ENCODE measurements at places on chromosomes 2 and 18. TPM values are rescaled to one million over a fixed set of nuclear protein-coding genes. Genes with fewer than 3 reads are reported as not detected.
A peak's percentile ranks its signal among the peaks of the same experiment; 100 is the strongest.

DNA sequence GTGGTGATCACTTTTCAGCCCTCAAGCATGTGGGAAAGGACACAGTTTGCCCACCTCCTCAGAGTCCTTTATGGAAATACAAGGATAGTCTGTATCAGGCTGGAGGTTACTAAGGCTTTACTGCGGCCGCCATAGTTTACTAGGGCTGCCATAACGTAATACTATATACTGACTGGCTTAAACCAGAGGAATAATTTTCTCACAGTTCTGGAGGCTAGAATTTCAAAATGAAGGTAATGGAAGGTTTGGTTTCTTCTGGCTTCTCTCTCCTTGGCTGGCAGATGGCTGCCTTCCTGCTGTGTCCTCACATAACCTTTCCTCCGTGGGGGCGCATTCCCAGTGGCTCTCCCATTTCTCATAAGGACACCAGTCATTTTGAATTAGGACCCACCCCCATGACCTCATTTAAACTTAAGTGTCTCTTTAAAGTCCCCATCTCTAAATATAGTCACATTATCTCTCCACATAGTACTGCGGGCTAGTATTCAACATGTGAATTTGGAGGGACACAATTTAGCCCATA is 12.5 kb upstream of the ATIC start:
- DNase-seq = no peak

DNA sequence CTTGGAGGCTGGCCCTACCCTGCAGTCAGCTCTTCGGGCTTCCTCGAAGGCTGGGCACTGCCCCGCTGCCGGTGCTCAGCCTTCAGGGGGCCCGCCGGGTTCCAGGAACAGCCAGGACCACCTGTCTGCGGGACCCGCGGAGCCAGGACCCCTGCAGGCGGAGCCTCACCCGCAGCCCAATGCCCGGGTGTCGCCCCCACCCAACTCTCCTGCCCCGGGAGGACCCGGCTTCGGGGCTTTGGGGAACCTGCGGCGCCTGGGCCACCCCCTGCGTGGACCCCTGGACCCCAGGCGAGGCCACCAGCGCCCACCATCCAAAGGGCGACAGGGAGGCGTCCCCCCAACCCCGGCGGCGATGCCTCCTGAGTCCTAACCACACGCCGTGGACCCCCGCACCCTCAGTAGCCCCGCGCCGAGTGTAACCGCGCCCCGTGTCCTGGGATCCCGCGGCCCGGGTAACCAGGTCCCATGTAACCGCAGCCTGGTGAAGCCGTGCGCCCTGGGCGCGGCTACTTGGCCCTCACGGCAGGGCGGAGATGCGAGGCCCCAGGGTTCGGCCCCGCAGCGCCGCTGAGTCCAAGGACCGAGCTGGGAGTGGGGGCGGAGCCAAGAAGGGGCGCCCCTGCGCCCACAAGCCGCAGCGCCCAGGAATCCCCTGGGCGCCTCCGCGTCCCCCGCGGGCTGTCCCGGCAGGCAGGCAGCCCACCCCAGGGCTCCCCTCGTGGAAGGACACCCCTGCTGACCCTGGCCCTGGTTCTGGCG is 11.0 kb upstream of the UBE2F start:
- no peak for DNase-seq

GRCh38 chr2:84796798-84797197 is 84.1 kb downstream of the TRABD2A start:
- no peak for DNase-seq

- no peak for DNase-seq
Observed at GRCh38 chr2:197813093-197813787, 8.8 kb downstream of the PLCL1 start.

Gene HOXD1
- not detected for polyA plus RNA-seq

GRCh38 chr18:48669180-48669675 is 130.4 kb downstream of the CTIF start:
- DNase-seq = no peak

DNA sequence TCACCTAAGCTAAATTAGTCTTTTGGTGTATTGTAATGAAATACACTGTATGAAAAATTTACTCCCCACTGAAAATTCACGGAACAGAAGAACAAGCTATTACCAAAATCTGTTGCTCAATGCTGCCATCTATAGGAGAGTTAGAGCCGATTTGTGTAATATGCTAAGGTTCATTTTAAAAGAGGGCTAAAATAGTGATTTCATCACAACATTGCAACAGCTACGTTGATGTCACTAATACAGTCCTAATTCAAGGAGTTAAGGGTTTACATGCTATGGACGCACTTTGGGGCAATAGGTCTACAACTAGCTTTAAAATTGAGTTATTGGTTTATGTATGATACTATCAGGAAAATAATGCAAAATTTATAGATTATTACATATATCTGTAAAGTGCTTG is 3.0 kb upstream of the IRS1 start:
- DNase-seq = no peak

DNA sequence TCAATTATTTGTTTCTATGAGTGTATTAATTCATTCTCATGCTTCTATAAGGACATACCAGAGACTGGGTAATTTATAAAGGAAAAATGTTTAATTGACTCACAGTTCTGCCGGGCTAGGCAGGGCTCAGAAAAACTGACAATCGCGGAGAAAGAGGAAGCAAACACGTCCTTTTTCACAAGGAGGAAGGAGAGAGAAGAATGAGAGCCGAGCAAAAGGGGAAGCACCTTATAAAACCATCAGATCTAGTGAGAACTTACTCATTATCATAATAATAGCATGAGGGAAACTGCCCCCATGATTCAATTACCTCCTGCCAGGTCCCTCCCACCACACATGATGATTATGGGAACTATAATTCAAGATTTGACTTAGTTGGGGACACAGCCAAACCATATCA is 294.0 kb downstream of the DSC3 start:
- no peak for DNase-seq

DNA sequence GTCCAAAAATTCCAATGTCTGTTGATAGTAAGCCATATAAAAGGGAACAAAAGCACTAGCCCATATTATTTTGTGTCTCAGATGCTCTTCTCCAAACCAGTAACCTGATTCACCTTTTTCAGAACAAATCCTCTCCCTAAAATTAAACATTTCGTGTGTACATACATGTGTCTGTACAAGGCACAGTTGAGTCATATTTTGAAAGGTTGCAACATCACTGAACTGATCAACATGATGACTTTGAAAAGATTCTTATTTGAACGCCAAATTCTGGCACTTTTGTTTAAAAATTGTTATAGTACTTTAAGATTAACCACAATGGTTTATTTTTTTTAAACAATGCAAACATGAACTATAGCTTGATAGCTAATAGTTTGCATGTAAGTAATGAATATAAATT is 102.5 kb downstream of the RIT2 start:
- DNase-seq = no peak

- no peak for DNase-seq
Observed at GRCh38 chr18:32730068-32730467, 42.8 kb downstream of the KLHL14 start.

Gene UGT1A4
- not detected for polyA plus RNA-seq

Gene ANKRD39
- 3.8 TPM for polyA plus RNA-seq

- DNase-seq = no peak
Observed at GRCh38 chr2:85702172-85702571, 8.0 kb downstream of the GNLY start.

DNA sequence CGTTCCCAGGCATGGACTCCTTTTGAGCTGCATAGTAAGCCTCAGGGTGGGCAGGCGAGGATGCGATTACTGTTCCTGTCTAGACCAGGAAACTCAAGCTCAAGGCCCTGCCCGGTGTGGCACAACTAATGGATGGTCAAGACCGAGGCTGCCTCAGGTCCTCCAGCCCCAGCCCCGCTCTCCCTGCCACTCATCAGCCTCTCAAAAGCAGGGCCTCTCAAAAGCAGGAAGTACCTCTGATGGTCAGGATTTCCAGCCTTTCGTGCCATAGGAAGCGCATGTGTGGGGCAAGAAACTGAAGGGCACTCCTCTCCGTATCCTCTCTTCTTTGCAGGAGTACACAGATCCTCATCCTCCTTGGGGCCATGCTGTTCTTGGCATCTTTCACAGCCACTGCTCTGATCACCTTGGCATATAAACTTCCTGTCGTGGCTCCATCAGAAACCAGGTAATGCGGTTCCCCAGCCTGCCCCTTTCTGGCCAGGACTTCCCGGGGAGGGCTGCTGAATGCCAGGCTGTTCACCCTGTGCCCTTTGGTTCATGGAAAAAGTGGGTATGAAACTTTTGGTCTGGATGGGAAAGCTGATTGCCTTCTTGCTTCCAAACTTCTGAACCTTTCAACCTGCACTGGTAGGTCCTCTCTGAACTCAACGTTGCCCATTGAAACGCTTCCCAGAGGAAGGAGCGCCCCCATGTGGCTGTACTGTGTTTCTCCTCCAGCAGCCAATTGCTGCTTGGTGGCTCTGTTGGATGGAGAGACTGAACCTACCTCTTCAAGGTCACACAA is 82.8 kb upstream of the SEC11C start:
- DNase-seq = peak; percentile 15

Gene TUBA3E
- not detected for polyA plus RNA-seq

Gene SPATA3
- polyA plus RNA-seq = not detected

Gene POTEC
- polyA plus RNA-seq = not detected

- no peak for DNase-seq
Observed at GRCh38 chr2:217256251-217256650, 396.4 kb upstream of the TNP1 start.

Gene LRRC30
- polyA plus RNA-seq = not detected

Gene CFAP65
- not detected for polyA plus RNA-seq

DNA sequence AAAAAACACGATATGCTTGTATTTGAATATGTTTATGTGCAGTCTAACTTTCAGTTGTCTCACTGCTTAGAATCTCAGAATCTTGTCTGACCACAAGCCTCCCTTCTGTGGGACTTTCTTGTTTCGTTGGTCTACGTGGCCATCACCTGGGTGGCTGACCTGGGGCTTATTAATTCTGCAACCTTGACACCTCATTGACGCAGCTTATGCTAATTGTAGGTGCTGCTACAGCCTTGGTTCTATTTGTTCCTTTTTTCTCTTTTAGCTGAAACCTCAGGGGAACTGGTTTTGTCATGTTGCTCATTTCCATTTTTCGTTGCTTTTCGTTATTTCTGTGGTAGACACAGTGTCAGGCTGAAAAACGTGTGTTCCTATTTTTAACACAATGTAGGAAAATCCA is 273.7 kb downstream of the SLC4A3 start:
- DNase-seq = no peak

- DNase-seq = no peak
Observed at GRCh38 chr2:2890246-2890645, 487.4 kb downstream of the EIPR1 start.

GRCh38 chr2:223956300-223956699 is 963 bp upstream of the MRPL44 start:
- DNase-seq = no peak

DNA sequence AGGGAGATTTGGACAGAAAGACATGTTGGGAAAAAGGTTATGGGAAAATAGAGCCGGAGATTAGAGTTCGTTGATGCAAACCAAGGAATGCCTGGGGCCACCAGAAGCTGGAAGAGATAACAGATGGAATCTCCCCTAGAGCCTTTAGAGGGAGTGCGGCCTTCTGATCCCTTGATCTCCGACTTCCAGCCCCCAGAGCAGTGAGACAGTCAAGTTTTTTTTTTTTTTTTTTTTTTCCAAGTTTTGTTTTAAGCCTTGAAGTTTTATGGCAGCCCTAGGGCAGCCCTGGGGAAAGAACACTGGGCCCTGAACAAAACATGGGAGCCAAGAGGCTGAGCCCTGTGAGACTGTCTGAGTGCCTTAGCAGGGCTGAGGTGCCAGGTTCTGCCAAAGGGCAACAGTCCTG is 6.5 kb downstream of the DGKD start:
- DNase-seq = no peak

Data from AG04450 (cell line).